ENCODE measurements at places on chromosomes 13 and 19.

GRCh38 chr13:41054212-41054877 lies 7.0 kb upstream of the WBP4 start:
- DNase-seq, result no peak

DNA sequence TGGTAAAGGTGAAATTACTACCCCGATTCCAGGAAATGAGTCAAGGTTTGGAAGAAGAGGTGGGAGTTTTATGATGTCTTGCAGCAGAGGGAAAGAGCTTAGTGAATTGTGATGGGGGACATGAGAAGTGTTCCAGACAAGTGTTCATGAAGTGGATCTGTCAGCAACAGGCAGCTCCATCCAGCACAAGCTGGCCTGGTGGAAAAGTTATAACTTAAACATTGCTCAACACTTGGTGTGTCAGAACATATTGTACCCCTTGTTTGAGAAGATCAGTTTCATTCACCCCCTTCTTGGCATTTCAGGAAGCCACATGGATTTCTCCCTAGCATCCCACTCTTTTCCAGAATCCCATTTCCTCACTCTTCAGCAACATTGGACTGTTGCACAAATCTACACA lies 222.0 kb downstream of the B3GLCT start:
- no peak for DNase-seq

- no peak for DNase-seq
Measured at GRCh38 chr19:6055013-6055795, 55.1 kb downstream of the RFX2 start.

DNA sequence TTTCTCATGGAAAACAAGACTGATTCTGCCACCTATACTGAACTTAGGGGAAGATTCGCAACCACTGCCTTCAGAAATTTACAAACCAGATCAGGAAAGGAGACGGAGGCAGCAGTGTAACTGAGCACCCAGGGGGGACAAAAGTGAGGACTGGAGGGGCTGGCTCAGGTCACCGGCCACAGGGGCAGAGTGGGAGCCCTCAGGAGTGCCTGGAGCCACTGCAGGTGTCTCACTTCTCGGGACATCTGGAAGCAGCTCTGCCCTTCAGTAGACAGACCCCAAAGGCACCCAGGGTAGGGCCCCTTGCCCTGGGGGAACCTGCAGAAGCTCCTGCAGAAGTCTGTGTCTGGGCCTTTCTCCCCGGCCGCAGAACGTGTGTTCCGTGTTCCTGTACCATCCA lies 5.8 kb downstream of the ARHGEF7 start:
- DNase-seq, result no peak

DNA sequence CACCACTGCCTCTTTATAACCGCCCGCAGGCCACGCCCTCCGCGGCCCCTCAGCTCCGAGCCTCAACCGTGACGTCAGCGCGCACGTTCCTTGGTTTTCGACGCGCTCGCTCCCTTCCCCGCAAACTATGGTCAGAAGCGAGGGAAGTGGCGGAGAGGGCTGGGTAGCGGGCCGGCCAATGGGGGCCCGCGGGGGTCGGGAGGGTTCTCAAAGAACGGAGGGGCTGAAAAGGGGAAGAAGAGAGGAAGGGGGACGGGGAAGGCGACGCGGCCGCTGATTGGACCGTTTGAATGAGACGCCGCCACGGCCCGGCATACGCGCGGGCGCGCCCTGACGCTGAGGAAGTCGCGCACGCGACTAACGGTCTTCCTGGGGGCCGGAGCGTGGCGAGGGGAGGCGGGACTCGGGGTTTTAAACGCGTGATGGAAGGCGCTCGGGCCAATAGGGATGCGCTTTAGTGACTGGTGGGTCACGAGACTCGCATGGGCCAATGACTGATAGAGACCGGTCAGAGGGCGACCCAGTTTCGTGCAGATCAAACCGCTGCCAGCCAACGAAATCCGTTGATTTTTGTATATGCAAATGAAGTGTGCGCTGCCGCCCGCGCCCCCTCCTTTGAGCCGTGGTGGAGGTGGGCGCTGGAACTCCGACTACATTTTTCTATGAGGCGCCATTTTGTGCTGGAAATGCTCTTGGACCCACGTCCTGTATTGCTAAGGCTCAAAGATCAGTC lies 378 bp upstream of the UBE2S start:
- peak; percentile 95 for DNase-seq

GRCh38 chr13:66977161-66977560 lies 253.0 kb downstream of the PCDH9 start:
- no peak for DNase-seq

- no peak for DNase-seq
Measured at GRCh38 chr13:47564041-47564440, 437.0 kb downstream of the SUCLA2 start.

GRCh38 chr13:104782741-104783140 lies 1716.5 kb upstream of the SLC10A2 start:
- no peak for DNase-seq

DNA sequence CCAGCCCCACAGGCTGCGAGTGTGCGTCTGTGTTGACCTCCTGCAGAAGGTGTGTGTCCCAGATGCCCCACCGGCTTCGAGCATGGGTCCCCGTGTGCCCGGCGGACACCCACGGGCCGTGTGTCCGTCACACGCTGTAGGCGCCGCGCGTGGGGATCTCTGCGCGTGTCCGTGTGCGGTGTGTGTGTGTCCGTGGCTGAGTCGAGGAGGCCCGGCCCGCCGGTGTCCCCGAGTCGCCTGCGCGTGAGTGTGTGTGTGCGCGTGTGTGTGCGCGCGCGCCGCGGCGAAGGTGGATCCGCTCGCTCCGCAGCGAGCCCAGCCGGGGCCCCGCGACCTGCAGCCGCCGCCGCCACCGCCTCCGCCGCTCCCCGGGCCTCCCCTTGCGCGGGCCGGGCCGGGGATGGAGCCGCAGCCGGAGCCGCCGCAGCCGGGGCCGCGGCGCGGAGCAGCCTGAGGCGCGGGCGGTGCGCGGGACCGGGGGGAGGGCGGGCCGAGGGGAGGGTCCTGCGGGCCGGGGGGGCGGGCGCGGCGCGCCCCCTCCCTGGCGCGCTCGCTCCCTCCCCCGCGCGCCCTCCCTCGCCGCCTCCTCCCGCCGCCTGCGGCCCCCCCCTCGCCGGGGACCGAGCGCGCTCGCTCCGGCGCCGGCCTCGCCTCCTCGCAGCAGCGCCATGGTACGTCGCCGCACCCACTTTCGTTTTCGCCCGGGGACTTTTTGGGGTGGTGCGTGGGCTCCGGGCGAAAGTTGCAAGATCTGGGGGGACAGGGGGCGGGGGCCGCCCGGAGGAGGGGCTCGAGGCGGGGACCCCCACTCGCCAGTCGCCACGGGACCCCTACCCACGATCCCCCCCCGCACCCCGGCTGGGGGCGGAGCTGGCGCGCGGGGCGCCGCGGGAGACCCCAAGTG lies 7.1 kb upstream of the NFIC start:
- DNase-seq, result no peak

DNA sequence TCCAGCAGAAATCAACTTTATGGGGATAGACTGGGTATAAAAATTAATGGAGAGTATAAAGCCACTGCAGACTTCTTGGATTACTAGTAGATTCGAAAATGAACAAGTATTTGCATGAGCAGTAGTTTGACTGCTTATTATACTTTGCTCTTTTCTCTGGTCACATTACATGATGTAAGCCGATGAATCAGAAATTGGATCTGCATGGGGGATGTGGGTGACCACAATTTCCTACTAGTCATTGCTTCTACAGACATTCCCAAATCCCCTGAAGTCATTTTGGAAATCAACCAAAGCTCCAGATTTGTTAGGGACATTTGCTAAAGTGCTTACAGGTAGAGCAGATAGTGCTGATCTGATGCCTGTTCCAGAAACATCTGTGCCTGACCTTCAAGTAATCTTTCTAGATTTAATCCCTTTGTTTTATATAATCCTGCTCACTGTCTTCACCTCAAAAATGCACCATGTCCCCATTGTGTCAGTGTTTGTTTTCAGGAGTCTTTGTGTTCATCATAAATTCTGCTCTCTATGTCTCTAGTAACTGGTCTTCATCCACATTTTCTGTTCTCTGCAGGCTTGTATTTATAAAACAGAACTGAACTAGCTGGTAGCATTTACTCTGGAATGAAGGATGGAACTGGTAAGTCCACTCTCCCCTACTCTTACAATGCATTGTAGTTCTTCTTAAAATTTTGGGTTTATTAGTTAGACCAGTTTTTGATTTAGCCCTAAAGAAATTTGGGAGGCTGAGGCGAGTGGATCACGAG lies 201.5 kb upstream of the CSNK1A1L start:
- no peak for DNase-seq

Data from Panc1 (cell line).